ENCODE measurements at places on chromosomes 16 and 17.
A peak's percentile ranks its signal among the peaks of the same experiment; 100 is the strongest.

- no peak for DNase-seq
These were observed 55.3 kb downstream of the ULK2 start for GRCh38 chr17:19812407-19812806.

- DNase-seq, result peak; percentile 16
These were observed 15.8 kb upstream of the ITGAM start for GRCh38 chr16:31243734-31244670.

DNA sequence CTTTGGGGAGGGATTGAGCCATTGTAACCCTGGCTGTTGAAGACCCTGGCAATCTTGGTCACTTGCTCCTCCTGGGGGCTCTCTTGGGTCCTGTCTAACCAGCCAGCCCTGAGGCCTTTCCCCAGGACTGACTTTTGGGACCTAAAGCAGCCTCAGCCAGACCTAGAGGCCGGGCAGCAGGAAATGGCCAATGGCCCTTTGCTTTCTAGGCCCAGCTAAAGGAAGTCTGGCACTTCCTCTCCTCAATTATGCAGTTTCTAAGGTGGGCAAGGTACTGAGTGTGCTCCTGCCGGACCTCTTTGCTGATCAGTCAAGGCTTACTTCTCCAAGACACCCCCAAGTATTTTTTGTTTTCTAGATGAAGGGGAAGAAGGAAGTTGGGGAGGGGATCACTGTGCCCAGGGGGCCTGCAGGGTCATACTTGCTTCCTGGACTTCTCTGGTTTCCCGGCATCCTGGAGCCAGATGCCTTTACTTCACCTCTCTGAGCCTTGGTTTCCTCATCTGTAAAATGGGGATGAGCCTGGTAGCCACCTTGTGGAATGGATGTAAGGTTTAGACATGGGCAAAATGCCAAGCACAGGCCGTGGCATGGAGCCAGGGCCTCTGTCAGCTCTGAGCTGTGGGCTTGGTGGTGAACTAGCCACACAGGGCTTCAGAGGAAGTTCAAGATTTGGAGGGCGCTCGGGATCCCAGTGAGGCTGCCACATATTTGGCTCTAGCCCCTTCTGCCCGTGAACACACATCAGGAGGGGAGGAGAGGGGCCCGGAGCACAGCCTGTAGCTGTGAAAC is 8.6 kb downstream of the CX3CL1 start:
- no peak for DNase-seq

DNA sequence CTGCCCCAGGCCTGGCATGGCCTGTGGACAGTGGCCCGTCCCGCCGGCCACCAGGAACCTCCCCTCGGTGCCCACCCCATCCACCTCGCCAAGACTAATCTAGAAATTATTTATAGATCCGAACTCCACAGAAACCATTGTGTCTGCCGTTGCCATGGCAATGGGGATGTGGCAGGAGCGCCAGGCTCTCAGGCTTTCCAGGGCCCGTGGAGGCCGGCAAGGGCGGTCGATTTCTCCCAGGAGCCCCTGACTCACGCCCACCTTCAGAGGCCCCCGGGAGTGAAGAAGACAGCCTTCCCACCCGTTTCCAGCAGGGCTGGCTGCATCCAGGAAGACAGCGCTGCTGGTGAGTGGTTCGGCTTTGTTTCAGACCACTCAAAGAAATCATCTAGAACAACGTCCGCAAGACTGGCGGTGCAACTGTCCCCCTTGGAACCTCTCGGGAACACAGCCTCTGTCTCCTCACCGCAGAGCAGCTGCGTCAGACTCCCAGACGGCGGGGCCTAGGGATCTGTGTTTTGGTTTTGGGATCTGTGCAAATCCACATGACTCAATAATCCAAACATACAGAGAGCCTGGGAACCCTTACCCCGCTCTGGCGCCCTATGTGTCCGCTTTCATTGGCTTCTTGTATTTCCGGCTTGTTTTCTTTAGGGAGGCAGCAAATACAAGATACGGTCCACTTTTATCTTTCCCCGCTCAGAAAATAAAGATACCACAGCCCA is 48.5 kb upstream of the ZCCHC14 start:
- DNase-seq, result no peak

GRCh38 chr16:86070484-86070883 is 171.5 kb downstream of the IRF8 start:
- no peak for DNase-seq

DNA sequence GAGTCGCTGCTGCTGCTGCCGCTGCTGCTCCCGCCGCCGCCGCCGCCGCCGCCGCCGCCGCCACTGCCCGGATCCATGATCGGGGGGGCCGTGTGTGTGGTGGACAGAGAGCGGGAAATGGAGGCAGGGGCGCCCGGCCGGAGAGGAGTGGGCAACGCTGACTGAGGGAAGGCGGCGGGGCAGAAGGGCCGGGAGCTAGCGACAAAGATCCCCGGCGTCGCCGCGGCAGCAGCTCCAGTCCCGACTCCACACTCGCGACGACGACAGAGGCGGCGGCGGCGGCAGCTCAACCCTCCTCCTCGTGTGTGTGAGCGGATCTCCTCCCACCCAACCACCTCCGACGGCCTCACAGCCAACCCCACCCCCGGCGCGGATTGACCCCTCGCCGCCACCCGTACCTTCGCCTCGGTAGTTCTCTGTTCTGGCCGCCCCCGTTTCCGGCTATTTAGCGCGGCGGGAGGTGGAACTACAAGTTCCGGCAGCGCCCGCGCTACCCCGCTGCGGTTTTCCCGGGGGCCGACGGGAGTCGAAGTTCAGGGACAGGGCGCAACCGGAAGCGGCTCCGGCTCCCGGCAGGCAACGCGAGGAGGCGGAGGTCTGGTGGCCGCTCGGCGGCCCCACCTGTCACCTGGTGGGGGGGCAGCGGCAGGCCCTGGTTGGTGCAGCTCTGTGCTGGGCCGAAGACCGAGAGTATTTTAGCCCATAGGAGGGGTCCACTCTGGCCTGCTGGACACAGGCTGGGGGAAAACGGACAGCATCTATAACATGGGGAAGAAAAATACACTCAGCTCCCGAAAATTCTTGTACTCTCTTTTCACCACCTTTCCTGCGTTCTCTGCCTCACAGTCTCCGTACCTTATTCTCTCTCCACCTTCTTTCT is at the start of gene GSPT1:
GSPT1 (minus strand) TSS at position 313 of the 880 bp plus-strand sequence; CDS start at position 77, 236 bp downstream.
- peak; percentile 99 for DNase-seq

GRCh38 chr17:80284631-80285030 is 24.0 kb downstream of the RNF213 start:
- DNase-seq, result peak; percentile 36

DNA sequence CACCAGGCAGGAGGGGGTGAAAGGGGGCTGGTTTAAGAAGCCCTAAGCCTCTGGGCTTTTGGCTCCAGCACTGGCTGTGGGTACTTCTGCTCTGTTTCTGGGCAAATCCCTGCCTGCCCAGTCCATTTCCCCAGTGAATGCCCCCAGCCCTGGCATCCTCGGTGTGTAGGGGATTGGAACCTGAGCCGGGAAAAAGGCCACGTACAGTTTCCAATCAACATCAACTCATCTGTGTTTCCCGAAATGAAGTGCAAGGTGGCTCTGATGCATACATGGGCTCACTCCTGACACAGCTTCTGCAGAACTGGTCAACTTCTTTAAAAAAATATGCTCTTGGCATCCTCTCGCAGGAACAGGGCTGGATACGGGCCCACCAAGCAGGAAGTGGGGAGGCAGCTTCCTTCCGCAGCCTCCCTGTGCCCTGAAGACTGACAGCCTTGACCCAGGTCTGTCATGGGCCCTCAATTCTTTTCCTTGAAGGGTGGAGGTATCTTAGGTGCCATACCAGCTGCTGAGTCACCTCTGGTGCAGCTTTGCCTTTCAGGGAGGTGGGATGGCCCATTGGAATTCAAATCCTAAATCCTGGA is 73.3 kb downstream of the N4BP1 start:
- no peak for DNase-seq

DNA sequence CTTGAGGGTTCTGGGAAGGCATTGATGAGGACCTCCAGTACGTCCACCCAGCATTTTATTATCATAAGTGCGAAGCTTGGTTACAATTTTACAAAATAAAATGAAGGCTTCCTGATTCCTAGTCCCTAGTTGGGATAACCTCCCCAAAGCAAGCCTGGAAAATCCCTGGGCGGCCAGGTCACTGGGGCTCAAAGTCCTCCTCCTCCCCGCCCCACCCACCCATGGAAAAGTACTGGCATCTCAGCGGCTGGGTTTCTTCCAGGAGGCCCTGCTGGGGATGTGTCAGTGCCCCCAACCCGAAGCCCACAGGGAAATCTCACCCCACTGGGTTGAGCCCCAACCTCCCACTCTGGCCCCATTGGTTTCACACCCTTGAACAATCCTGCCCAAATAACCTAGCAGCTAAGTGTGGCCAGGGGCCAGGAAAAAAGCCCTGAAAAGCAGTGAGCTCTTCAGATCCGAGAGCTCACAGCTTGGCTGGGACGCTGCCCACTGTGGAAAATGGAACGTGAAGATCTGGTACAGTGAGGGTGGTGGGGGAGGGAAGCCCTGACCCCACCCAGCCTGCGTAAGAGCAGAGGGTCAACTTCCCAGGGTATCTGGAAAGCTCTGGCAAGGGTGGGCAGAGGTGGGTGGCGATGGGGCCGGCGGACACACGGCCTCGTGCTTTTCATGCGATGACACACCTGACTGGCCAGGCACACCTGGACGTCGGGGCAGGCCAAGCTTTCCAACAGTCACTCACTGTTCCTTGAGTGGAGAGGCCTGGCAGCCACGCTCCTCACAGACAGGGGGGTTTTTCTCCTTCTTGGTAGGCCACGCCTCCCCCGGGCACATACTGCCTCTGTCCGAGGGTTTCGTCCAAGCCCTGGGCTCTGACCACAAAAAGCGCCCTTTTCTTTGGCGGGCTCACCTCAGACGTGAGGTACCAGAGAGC is 324.5 kb downstream of the SOX9 start:
- DNase-seq, result no peak

GRCh38 chr16:17270683-17271109 is 200.1 kb downstream of the XYLT1 start:
- DNase-seq, result no peak

DNA sequence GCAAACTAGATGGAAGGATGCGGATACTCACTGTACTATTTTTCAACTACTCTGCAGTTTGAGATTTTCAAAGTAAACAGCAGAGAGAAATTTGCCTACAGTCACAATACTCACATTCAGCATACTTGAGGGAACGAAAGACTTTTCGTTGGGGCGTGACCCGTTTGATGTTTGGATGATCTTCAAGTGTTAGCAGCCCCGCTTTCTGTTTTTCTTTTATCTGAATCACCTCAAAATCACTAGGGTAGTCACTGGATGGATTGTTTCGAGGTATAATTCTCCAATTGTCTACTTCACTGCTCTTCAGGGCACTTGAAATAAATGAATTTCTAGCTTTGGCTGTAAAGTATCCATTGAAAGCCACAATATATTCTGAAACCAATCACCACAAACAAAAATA is 17.8 kb downstream of the MBTPS1 start:
- DNase-seq, result no peak

DNA sequence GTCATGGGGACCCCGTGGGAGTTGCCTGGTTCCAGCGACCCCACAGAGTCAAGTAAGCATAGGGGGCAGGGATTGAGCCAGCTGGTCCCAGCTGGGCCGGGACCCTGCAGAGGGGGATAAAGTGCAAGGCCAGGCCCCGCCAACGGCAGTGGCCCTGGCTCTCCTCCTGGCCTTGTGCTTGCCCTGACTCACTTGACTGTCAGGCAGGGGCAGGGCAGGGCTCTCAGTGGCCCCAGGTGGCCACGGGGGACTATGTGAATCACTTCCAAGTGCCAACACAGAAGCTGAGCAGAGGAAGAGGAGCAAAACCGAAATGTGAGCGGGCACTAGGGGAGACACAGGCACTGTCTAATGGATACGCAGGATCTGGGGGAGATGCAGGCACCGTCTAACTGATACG is 21.6 kb upstream of the NCBP3 start:
- no peak for DNase-seq
